Activated CD4-positive, alpha-beta T cell treated with anti-CD3 and anti-CD28 coated beads, Interleukin-2, Interleukin-6, amounts not matched to agents 100 ng/mL and 50 ng/mL, durations not matched to agents 16 hours and 8 hours (primary cell): ENCODE measurements at places on chromosomes 1 and 21.

GRCh38 chr1:16189921-16190621, 22.4 kb downstream of the ARHGEF19 start:
- DNase-seq, result no peak

DNA sequence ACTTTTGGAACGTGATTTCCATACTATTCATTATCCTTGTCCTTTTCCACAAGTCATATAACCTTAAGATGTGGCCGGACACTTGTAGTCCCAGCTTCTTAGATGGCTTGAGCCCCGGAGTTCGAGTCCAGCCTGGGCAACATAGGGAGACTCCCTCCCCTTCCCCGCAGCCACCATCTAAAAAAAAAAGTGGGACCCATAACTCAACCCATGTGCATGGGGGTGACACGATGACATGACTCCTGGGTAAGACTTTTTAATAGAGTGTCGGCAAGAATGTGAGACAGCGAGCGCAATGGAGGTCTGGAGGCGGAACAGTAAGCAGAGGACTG, 25.7 kb downstream of the MIA3 start:
- DNase-seq, result no peak

- peak; percentile 90 for DNase-seq
Measured at GRCh38 chr1:12434174-12434573, 183.8 kb downstream of the DHRS3 start.

GRCh38 chr1:164673584-164674214, 114.7 kb downstream of the PBX1 start:
- no peak for DNase-seq
